ENCODE measurements at places on chromosomes 2 and 18.

- DNase-seq: no peak
Observed at GRCh38 chr2:153871231-153872221, at the start of gene GALNT13. Gene GALNT13 (plus strand): TSS chr2:153871922.

- no peak for DNase-seq
Observed at GRCh38 chr2:107276034-107276433, 390.1 kb upstream of the ST6GAL2 start.

- no peak for DNase-seq
Observed at GRCh38 chr2:29643196-29643595, 278.2 kb downstream of the ALK start.

GRCh38 chr2:227115761-227116160 is 48.2 kb downstream of the COL4A4 start:
- no peak for DNase-seq

DNA sequence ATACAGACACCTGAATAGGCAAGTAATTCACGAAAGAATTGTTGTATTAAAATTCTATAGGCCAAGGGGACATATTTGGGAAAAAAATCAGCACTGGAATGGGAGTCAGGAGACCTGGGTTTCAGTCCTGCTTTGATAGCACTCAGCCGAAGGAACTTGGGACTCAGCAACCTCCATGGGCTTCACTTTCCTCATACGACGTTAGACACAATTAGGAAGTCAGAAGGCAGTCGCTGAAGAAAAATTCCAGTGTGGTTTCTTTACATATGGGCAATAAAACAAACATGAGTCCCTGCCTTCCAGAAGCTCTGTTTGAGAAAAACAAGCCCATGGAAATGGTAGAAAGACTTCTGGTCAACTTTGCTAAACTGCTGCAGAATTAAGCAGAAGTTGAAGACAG is 15.1 kb upstream of the CYRIA start:
- no peak for DNase-seq

GRCh38 chr2:167646557-167646956 is 600.8 kb downstream of the STK39 start:
- DNase-seq: no peak

DNA sequence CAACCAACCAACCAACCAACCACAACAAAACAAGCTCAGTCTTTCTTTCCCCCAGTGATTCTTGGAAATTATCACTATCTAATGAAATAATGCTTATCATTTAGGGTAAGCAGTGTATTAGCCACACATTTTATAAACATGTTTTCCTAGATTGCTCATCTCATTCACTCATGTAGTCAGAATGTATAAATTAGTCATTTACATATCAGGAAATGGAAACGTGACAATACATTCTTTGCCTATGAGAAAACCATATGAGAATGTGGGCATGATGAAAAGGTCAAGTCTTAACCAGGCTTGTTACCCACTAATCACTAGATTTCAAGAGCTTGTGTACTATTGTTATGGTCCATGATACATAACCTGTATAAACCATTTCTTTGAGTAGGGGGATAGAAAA is 1583.4 kb upstream of the PIK3C3 start:
- no peak for DNase-seq

DNA sequence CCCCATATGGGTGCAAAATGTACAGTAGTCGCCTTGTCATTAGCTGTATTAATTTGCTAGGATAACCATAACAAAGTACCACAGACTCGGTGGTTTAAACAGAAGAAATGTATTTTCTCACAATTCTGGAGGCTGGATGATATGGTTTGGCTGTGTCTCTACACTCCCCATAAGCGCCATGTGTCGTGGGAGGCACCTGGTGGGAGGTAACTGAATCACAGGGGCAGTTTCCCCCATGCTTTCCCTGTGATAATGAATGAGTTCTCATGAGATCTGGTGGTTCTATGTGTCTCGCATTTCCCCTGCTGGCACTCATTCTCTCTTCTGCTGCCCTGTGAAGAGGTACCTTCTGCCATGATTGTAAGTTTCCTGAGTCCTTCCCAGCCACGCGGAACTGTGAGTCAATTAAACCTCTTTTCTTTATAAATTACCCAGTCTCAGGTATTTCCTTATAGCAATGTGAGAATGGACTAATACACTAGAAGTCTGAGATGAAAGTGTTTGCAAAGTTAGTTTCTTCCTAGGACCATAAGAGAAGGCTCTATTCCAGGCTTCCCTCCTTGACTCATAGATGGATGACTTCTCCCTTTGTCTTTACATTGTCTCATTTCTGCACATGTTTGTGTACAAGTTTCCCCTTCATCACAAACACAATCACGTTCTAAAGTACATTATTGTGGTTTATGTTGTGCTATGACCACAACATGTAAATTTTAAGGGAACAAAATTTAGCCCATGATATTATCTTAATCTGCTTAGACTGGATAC is 1442.6 kb downstream of the SUCLG1 start:
- no peak for DNase-seq

DNA sequence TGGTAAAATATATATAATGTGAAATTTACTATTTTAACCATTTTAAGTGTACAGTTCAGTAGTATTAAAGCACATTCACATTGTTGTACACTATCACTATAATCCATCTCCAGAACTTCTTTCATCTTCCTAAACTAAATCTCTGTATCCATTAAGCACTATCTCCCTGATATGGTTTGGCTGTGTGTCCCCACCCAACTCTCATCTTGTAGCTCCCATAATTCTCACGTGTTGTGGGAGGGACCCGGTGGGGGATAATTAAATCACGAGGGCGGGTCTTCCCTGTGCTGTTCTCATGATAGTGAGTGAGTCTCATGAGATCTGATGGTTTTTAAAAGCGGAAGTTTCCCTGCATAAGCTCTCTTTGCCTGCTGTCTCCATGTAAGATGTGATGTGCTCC is 178.9 kb upstream of the NABP1 start:
- no peak for DNase-seq

DNA sequence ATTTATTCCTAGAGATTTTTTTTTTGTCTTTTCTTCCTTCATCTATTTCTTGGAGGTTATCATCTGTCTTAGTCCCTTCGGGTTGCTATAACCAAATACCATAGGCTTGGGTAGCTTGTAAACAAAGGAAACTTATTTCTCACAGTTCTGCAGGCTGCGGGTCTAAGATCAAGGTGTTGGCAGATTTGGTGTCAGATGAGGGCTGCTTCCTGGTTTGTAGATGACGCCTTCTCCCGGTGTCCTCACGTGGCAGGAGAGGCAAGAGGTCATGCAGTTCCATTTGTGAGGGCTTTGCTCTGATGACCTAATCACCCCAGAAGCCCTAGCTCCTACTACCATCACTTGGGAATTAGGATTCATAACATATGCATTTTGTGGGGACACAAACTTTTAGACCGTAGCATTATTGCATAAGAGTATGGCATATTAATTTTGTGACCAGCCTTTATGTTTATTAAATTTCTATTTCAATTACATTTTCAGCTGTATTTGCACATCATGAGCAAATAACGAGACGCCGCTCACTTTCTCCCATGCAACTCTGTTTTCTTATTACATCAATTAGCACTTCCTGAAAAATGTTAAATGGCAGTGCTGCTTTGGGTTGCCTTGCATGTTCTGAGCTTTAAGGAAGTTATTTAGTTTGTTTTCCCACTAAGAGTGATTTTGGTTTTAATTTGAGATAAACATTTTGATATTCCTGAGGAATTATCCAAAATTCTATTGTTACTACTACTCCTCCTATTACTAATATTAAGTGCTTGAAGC is 246.4 kb upstream of the HDAC4 start:
- no peak for DNase-seq

- DNase-seq: no peak
Observed at GRCh38 chr2:224882291-224883171, 159.7 kb downstream of the DOCK10 start.

DNA sequence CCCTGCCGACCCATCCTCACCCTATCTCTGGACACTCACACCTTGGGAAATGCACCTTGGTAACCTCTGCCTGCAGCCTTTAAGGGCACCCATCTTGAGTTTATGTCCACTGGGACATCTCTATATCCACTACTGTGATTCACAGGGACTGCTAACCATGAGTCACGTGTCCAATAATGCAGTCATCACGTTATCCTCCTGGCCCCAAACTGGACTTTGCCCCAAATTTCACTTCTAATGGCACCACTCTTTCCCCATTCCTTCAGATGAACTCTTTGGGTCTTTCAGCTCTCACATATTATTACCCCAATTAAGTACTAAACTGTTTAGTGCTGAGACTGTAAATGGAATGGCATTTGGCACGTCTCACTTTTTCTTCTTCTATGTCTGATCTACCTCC is 71.2 kb upstream of the TMEM200C start:
- DNase-seq: no peak

DNA sequence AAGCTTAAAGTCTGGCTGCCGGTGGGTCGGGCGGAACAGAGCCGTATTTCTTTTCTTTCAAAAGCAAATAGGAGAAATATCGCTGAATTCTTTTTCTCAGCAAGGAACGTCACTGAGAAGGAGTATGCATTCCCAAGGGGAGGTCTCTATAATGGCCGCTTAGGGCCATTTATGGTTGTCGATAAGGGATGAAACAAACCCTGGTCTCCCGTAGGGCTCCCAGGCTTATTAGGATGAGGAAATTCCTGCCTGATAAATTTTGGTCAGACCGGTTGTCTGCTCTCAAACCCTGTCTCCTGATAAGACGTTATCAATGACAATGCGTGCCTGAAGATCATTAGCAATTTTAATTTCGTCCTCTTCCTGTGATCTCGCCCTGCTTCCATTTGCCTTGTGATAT is 227.7 kb upstream of the ZEB2 start:
- no peak for DNase-seq

DNA sequence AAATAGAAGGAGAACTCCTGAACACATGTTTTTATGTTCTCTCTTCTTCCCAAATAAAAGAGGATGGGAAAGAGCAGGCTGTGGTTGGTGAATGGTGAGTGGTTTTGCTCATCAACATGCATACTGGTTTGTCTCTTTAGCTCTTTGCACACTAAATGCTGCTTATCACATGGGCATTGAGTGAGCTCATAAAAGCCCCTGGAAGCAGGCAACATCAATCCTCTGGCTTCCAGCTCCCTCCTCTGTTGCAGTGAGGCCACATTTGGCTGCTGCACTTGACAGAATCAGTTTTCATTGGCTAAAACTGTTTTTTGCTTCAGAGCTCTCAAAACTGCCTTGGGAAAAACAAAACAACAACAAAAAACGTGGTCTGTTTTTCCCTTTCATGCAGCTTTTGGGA is 1308.2 kb upstream of the NRXN1 start:
- no peak for DNase-seq

DNA sequence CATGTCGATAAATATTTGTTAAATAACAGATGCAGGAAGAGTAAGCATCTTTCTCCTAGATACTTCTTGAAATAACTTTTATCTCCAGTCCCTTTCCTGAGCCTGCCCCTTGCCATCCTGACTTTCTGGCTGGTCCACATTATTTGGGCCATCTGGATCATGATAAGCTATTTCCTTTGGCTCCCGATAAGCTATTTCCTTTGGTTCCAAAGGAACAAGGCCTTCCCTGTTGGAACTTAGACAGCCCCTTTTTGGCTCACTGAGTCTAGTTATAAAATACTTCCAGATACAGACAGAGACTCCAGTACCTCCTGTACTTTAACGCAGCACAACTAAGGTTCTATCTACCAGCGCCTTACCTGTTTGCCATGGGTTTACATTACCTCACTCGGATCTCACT is 205.3 kb upstream of the CCDC150 start:
- DNase-seq: no peak

DNA sequence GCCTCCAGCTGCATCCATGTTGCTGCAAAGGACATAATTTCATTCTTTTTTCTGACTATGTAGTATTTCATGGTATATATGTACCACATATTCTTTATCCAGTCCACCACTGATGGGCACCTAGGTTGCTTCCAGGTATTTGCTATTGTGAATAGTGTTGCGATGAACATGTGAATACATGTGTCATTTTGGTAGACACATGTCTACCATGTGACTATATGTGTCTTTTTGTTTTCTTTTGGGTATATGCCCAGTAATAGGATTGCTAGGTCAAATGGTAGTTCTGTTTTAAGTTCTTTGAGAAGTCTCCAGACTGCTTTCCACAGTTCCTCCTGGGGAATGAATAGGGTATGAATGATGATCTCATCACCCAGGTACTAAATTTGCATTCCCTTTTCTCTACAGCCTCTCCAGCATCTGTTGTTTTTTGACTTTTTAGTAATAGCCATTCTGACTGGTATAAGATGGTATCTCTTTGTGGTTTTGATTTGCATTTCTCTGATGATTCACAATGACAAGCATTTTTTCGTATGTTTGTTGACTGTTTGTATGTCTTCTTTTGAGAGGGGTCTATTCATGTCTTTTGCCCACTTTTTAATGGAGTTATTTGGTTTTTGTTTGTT is 35.6 kb upstream of the FEZ2 start:
- no peak for DNase-seq

DNA sequence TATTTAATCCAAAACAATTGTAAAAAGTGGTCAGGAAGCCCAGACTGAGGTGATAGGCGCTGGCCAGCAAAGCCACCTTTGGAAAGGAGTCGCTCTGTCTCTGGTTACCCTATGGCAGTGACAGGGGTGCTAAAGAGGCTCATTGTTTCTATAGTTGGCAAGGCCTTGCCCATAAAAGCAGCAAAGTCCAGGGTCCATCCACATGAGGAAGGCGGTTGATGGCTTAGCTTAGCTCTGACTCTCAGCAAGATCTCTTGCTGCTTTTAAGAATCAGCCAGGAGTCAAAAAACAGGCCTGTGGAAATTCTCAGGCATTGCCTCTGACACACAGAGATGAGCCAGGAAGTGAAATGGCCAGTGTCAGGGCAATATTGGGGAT is 57.8 kb upstream of the CYP26B1 start:
- DNase-seq: no peak

- DNase-seq: no peak
Observed at GRCh38 chr2:187445051-187445450, 3.0 kb downstream of the CALCRL start.

GRCh38 chr18:35610089-35610488 is 28.5 kb downstream of the GALNT1 start:
- no peak for DNase-seq

DNA sequence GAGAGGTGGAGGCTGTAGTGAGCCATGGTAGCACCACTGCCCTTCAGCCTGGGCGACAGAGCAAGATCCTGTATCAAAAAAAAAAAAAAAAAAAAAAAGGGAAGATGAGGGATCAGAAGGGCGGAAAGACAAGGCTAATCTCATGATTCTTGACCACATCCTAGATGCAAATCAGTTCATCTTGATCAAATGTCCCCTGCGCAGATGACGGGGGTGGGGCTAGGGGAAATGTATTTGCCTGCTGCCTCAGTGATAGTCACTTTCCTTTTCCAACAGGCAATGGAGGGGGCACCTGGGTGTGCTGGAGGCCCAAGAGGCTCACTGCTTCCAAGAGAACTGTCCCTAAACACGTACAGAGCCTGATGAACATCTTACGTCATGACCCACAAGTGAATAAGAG is 3.7 kb upstream of the EMILIN2 start:
- no peak for DNase-seq

GRCh38 chr2:142580691-142581090 is 296.8 kb upstream of the KYNU start:
- DNase-seq: no peak

GRCh38 chr18:63590373-63590772 is 3.2 kb downstream of the SERPINB13 start:
- no peak for DNase-seq

GRCh38 chr18:31626409-31626808 is 34.7 kb downstream of the TTR start:
- no peak for DNase-seq
